Osteocyte (in vitro differentiated cells): ENCODE measurements at places on chromosomes 12 and 14. TPM values are rescaled to one million over a fixed set of nuclear protein-coding genes. Genes with fewer than 3 reads are reported as not detected.

The FBLN5 gene
- 98.7 and 101 TPM in 2 replicates for total RNA-seq

The HHIPL1 gene
- 2.0 and 2.7 TPM in 2 replicates for total RNA-seq

The IL31 gene
- not detected in 2 replicates for total RNA-seq

The ARHGEF25 gene
- 25.8 and 27.6 TPM in 2 replicates for total RNA-seq

The NOS1 gene
- 0.05 TPM in 1 of 2 replicates, not detected in the other for total RNA-seq

The RNU4-1 gene
- total RNA-seq: 2,875 and 3,252 TPM in 2 replicates

The PLEKHH1 gene
- total RNA-seq: 0.50 and 1.0 TPM in 2 replicates

The AMN gene
- total RNA-seq: 0.37 and 0.86 TPM in 2 replicates

The PTPN21 gene
- 30.0 and 33.8 TPM in 2 replicates for total RNA-seq

The VPS33A gene
- 22.2 and 23.1 TPM in 2 replicates for total RNA-seq
